ENCODE measurements at places on chromosomes 13 and 19.

DNA sequence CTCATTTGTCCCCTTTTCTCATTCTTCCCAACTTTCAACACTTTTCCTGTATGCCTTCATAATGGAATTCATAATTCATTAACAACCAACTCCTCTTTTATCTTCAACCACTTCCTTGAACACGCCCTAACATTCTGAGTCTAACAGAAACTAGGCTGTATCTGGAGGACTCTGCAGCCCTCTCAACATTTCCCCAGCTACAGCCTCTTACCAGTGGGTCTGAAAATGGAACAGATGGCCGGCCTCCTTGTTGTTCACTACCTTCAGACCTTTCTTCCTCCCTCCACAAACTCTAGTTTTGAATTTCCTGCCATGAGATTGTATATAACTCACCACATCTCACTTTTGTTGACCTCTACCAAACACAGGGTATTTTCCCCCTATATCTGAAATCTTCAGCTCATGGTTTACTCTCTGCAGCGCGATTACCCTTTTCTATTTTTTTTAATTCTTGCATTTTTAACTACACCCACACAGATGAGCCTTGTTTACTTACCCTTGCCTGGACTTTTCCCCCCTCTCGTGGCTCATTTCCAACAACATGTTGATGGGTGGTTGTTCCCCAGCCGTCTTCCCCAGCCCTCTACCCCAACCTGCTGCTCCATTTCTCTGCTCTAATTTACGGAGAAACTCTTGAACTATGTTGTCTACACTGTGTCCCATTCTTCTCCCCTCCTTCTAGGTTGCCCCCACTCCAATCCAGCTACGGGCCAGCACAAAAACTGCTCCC is 846 bp downstream of the ZNF790 start:
- H3K36me3 ChIP-seq: no peaks in the 10 kb centered on the region
- H3K4me3 ChIP-seq: peak overlapping the region; percentile 71
- H3K27ac ChIP-seq: peak overlapping the region; percentile 81
- no peak for DNase-seq
- H3K4me1 ChIP-seq: no peaks in the 10 kb centered on the region

DNA sequence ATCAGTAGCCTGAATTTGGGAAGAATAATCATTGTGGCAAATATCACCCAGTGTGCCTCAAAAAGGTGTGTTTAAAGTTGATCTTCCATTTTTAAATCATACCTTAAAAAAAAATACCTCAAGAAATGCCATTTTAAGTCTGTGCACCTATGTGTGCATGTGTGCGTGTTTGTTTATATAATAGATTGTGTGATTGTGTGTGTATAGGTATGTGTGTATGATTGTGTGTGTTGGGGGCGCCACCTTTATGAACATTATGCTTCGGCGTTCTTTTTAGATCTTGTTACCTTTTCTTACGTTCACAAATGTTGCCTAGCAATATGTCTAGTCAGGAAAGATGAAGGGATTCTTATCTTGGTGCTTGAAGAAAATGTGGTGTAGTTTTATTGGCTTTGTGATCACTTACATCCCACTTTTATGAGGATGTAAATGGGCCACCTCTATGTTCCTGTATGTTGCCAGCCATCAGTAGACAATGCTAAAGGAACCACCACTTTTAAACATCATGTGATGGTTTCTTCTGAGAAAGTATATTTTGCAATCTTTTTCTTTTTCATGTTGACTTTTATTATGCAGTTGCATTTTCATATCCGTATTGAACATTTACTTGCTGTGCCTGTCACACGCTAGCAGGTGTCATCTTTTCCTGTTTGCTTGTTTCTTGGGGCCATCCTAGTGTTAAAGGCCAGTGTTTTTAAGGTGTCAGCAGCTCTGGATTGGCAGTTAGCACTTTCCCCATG is 2.2 kb upstream of the IRS2 start:
- DNase-seq: no peak
- no peaks in the 10 kb centered on the region for H3K4me1 ChIP-seq
- H3K27me3 ChIP-seq: no peaks in the 10 kb centered on the region

DNA sequence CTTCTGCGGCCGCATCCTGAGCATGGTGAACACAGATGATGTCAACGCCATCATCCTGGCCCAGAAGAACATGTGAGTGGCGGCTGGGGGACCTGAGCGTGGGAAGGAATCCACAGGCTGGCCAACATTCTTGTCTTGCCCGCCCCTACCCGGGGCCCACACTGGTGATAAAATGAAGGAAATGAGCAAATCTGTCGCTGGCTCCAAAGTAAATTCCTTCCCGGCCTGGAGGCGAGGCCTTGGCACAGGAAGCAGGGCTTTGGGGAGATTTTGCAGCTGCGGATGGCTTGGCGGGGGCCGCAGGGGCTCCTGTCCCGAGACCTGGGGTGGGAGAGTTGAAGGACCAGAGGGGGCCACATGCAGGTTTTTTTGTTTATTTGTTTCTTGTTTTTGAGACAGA is 4.4 kb downstream of the KXD1 start:
- no peaks in the 10 kb centered on the region for H3K27me3 ChIP-seq
- no peak for DNase-seq
- H3K36me3 ChIP-seq: peaks cover 13% of the 10 kb centered on the region
- H3K4me1 ChIP-seq: peaks cover 2% of the 10 kb centered on the region
- no peak overlapping the region for H3K4me3 ChIP-seq

- peak overlapping the region; percentile 53 for H3K4me3 ChIP-seq
- no peaks in the 10 kb centered on the region for H3K36me3 ChIP-seq
Measured at GRCh38 chr19:34359140-34359953, 5.6 kb upstream of the GPI start.

Measured in fibroblast of lung (primary cell).